ENCODE measurements at places on chromosomes 12 and 14.

- no peak for DNase-seq
Observed at GRCh38 chr12:16524378-16524777, 81.6 kb downstream of the LMO3 start.

- DNase-seq: no peak
Observed at GRCh38 chr12:59675461-59675860, 79.6 kb downstream of the SLC16A7 start.

GRCh38 chr14:54893151-54893760, 9.4 kb downstream of the GCH1 start:
- DNase-seq: peak; percentile 32

GRCh38 chr14:56703947-56704346, 106.3 kb downstream of the OTX2 start:
- DNase-seq: no peak

GRCh38 chr12:46445093-46445492, 72.5 kb upstream of the SLC38A2 start:
- DNase-seq: no peak

All from K562 (cell line).